ENCODE measurements at places on chromosomes 7 and 10.

- DNase-seq: peak; percentile 94
These were observed 71.8 kb upstream of the PPIF start for GRCh38 chr10:79275431-79275851.

DNA sequence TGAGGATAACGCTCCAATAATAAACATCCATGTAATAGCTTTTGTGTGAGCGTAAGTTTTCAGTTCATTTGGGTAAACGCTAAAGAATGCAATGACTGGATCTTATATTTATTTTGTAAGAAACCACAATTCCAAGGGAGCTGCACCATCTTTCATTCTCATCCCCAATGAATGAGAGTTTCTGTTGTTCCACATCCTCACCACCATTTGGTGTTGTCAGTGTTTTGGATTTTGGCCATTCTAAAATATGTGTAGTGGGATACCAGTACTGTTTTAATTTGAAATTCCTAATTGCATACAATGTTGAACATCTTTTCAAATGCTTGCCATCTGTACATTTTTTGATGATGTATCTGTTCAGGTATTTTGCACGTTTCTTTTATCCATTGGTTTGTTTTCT, 50.9 kb upstream of the SEMA3D start:
- DNase-seq: no peak

DNA sequence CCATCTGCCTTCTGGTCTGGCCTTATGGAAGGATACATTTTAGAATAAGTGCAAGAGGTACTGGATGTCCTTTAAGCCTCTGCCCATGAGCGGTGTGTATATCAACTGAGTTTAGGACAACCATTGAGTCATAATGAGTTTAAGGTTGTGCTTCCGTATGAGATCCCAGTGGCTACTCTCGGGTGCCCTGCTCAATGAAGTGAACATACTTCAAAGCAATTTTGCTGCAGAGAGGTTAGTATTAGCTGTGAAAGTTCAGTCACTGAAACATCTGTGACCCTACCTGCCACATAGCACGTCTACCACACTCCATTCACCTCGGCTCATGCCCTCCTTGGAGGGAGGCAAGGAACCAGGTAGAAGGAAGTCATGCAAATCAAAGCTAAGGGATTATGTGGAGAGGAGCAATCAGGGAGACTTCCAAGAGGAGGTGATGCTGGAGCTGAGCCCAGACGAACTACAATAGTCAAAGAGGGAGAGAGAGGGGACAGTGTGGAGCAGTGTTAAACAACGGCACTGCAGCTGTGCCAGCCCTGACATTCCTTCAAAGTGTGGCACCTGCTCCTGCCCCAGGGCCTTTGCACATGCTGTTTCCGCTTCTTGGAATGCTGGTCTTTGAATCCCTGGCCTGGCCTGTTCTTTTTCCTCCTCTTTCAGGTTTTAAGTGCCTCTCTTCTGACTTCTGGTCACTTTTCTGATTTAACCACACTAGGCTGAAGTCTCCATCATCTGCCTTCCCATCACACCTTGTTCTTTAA, 25.4 kb downstream of the BTBD16 start:
- no peak for DNase-seq

DNA sequence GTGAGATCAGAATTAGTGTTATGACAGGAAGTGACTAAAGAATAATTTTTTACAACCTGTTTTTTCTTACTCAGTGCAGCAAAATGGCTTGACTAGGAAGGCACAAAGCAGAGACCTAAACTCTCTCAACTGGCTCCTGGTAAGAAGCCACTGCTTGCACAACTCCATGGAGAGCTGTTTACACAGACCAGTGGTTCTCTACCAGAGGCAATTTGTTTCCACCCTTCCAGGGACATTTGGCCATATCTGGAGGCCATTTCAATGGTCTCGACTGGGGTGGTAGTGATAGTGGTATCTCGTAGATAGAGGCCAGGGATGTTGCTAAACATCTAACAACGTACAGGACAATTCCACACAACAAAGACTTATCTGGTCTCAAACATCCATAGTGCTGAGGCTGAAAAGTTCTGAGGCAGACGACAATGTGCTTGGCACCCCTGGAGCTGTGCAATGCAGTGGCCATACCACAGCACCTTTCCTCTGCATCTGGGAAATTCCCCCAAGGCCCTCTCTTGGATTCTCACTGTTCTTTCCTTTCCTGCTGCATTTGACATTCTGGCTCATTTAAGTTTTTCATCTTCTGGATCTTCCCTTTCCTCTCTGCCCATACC, 105.4 kb upstream of the LAMB4 start:
- no peak for DNase-seq

DNA sequence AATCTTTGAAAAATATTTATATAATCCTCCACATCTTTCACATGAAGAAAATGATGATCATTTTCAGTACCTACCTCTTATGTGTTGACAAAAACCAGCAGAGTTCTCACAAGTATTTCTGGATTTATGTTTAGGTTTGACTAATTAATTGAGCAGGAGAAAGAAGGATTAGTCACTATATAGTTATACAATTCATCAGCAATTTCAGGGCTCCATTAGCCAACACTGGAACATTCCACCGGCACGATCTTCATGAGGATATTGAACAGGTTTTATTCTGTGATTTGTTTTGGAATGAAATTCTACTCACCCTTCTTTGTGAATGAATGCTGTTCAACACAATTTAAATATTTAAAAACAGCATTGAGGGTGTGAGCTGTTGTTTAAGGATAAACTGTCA, 163.2 kb downstream of the SEM1 start:
- no peak for DNase-seq

GRCh38 chr7:23895666-23896096, 185.7 kb downstream of the STK31 start:
- DNase-seq: no peak

- DNase-seq: no peak
These were observed 59.9 kb downstream of the SUGCT start for GRCh38 chr7:40194745-40195144.

DNA sequence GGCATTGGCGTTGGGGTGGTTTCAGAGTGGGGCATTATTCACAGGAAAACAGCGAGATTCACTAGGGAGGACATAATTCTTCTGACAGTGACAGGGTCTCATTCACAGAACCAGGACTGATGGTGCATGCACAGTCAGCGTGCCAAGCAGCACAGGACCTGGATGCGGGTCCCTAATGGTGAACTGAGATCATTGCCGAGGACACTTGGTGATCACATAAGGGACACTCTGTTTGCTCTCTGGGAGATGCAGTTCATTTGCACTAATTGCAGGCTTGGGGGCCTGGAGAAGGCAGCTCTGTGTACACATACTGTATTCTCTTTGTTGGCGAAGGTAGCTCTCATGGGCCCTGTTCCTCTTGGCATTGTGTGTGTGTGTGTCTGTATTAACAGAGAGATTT, 716.1 kb downstream of the PHTF2 start:
- no peak for DNase-seq

- no peak for DNase-seq
These were observed 1077.1 kb downstream of the TYW1 start for GRCh38 chr7:68073701-68074100.

DNA sequence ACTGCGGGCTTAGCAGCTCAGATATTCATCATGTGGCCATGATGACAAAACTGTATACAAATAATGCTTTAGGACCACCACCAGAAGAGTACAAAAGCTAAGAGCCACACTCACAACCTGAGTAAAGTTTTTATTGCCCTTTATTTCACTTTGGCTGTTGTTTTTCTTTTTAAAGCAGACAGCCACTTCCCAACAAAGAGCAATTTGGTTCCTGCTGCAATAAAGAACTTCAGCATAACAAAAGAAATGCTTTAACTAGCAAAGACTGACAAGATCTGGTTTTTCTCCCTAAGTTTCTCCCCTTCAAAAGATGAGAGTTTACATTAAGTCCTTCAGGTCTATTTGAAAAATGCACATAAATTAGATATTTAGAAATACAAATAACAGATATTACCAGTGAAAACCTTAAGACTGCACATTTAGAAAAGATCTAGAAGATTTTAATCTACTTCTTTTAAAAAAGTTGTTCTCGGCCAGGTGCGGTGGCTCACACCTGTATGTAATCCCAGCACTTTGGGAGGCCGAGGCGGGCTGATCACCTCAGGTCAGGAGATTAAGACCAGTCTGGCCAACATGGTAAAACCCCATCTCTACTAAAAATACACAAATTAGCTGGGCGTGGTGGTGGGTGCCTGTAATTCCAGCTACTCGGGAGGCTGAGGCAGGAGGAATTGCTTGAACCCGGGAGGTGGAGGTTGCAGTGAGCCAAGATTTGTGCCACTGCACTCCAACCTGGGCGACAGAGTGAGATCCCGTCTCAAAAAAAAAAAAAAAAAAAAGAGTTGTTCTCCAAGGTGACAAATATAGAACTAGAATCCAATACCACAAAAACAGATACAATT, 59.4 kb downstream of the WAPL start:
- DNase-seq: no peak

GRCh38 chr7:41446606-41447449, 256.1 kb downstream of the INHBA start:
- no peak for DNase-seq

DNA sequence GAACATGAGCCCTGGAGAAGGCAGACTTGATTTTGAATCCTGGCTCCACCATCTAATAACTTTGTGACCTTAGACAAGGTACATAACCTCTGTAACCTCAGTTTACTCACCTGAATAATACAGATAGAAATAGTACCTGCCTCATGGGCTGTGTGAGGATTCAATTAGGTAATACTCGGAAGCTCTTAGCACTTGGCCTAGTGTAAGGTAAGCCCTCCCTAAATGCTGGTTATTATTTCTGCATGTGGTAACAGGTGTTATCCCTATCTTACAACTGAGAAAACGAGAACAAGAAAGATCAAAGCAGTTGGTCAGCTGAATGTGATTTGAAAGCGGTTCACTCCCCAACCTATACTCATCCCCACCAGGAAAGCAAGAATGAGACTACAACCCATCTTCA, 28.7 kb upstream of the ACSL5 start:
- no peak for DNase-seq

GRCh38 chr10:17965649-17966235, 14.0 kb downstream of the SLC39A12 start:
- no peak for DNase-seq

- DNase-seq: no peak
These were observed 6.9 kb downstream of the BZW2 start for GRCh38 chr7:16652888-16653287.

DNA sequence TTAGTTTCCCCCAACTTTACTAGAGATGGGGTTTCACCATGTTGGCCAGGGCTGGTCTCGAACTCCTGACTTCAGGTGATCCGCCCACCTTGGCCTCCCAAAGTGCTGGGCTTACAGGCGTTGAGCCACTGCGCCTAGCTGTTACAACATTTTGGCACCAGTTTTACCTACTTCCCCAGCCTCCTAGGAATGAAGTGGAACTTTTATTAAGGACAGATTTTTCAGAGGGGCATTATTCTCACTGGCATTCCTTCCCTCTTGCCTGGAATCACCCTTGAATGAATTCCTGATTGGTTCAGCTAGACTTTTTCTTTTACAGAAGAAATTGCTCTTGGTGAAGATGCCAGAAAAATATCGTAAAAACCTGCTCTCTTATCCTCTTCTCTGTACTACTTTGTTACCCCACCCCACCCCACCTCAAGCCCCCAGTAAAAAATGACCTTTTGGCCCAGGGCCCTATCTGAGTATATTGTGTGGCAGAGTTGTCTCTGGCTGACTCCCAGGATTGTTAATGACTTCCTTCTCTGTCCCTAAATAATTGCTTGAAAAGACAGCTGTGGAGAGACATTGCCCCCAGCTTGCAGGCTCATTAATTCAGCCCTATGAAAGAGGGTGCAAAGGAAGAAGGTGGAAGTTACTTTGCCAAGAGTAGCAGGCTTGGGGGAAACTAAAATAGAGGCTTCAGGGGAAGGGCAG, 189.6 kb downstream of the AUTS2 start:
- DNase-seq: no peak

GRCh38 chr10:46042527-46042926, 3.5 kb downstream of the MSMB start:
- no peak for DNase-seq

DNA sequence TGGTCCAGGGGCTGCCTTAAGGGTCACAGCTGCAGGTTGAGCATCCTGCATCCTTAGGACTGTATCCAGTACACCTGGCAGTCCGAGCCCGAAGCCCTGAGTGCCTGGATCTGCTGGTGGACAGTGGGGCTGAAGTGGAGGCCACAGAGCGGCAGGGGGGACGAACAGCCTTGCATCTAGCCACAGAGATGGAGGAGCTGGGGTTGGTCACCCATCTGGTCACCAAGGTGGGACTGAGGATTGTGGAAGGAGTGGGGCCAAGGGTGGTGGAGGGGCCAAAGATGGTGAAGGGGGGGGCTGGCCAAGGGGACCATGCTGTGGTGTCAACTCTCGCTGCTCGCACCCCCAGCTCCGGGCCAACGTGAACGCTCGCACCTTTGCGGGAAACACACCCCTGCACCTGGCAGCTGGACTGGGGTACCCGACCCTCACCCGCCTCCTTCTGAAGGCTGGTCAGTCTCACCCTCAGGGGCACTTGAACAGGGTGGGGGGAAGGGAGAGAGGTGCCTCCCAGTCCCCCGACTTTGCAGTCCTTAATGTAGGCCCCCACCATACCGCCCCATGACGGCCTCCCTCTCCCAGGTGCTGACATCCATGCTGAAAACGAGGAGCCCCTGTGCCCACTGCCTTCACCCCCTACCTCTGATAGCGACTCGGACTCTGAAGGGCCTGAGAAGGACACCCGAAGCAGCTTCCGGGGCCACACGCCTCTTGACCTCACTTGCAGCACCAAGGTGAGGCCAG, 5.3 kb downstream of the NFKB2 start:
- no peak for DNase-seq

- no peak for DNase-seq
These were observed 81.2 kb upstream of the UCN3 start for GRCh38 chr10:5283305-5284158.

DNA sequence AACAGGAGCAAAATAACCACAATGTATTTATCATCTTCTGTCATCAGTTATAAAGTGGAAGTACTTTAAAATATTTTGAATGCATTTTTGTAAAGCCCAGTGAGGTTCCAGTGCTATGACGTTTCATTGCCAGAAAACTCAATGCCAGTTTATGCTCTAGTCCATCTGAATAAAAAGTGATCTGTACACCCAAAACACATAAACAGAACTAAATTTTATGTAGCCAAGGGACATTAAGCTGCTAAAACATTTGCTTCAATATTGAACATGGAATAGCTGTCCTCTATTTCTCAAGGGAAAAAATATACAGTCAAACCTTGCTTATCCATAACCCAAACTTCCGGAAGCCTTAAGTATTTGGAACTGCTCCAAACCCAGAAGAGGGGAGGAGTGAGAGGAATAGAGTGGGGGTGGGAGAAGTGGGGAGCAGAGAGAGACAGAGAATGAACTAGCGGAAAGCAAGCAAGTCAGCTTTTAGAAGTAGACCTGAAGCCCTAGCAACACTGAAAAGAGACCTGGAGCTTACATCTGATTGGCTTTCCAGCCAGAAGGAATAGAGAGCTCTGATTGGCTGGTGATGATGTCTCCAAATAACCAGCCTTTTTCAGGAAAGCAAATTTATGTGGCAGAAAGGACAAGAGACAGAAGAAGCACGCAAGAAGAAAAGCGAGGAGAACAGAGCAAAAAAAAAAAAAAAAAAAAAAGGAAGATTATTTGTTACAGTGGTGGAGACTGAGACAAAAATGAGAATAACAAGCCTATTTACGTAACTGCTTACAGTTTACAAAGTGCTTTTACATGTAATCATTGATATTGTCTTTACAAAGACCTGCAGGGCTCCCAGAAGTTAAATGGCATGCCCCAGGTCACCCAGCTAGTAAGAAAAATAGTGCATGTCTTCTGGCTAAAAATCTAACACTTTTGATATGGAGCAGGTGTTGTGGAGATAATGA, 196.0 kb downstream of the RNLS start:
- DNase-seq: peak; percentile 27

- DNase-seq: no peak
These were observed 9.4 kb upstream of the ZWINT start for GRCh38 chr10:56370217-56371113.

GRCh38 chr10:53699684-53700083, 927.1 kb upstream of the MBL2 start:
- no peak for DNase-seq

All from posterior cingulate gyrus (tissue), 11 donors.